NCI-H748 treated with DMSO at 0.1 percent for 48 hours (cell line): ENCODE measurements at places on chromosomes 16 and 17.

DNA sequence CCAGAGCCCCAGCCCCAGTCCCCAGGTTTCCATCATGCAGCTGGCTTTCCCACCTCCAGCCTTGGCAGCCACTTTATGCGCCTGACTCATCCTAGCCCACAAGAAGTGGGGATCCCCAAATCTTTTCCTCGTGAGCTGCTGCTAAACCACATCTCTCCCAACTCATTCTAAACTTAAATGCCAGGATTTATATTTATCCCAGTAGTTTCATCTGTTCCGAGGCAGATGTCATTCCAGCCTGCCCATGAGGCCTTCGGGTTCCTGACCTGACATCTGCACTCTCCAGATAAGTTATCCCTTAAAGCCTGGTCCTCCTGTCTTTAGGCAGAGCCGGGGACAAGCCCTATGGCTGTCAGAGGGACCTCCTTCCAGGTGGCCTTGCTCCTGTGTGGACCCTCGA, 16.6 kb downstream of the PLXDC1 start:
- DNase-seq, result no peak

DNA sequence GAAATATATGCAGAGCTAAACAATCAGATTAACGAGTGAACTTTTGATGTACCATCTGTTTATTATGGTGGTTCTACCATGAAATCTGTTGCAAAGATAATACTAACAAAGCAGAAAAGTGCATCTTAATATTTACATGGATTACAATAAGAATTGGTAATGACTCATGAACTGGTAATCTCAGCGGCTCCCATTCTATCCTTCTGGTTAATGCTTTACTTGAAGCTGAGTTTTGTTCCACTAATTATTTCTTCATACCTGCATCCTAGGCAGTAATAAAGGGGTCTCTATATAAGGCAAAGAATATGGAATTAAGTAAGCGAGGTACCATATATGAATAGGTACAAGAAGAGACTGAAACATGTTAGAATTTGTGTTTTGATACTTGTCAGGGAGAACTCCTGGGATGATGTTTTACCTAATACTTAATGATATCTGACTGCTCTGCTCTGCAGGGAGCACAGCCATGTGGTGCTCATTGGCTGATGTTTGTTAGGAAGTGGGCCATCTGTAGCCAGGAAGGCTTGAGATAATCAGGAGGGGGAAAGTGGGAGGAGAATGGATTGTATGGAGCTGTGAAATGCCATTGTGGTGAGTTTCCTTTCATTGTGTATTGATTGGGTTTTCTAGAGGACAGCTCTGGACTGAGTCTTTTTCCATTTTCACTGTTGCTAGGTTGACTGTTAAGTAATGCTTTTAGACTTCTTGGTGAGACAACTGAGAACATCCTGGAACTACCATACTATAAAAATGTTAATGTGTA, 52.6 kb downstream of the MAP2K6 start:
- DNase-seq, result no peak

- no peak for DNase-seq
Measured at GRCh38 chr17:77779711-77780539, 178.6 kb upstream of the TNRC6C start.

DNA sequence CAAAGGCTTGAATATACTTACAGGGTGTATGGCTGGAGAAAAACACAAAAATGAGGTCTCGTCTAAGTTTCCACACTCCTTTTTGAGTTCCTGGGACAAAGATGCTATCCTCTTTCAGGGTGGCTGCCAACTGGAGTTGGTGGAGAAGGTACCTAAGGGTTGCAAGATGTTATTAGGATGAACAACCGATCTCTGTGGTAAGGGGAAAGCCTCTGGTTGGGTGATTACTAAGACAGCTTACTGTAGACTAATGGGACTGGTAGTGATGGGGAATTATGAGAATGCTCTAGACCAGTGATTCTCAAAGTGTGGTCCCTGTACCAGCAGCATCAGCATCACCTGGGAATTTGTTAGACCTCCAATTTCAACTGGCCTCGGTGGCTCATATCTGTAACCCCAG, 6.0 kb downstream of the ADAT1 start:
- no peak for DNase-seq

DNA sequence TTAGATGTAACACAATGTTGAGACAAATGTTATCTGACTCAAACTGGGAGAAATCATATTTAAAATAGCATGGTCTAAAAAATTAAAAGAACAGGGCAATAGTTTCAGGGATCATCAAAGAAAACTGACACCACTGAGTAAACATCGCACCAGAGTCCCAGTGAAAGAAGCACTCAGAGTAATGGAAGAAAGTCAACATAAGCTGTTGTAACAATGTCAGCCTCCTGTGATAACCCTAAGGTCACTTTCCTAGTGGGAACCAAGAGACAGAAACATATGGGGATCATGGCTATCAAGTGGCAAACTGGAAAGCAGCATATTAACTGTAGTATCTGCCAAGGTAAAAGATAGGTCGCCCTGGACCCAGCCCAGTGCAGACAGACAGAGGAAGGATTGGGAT, 160.8 kb downstream of the CA10 start:
- DNase-seq, result peak; percentile 72

GRCh38 chr16:4385066-4385788, 13.6 kb downstream of the VASN start:
- no peak for DNase-seq

DNA sequence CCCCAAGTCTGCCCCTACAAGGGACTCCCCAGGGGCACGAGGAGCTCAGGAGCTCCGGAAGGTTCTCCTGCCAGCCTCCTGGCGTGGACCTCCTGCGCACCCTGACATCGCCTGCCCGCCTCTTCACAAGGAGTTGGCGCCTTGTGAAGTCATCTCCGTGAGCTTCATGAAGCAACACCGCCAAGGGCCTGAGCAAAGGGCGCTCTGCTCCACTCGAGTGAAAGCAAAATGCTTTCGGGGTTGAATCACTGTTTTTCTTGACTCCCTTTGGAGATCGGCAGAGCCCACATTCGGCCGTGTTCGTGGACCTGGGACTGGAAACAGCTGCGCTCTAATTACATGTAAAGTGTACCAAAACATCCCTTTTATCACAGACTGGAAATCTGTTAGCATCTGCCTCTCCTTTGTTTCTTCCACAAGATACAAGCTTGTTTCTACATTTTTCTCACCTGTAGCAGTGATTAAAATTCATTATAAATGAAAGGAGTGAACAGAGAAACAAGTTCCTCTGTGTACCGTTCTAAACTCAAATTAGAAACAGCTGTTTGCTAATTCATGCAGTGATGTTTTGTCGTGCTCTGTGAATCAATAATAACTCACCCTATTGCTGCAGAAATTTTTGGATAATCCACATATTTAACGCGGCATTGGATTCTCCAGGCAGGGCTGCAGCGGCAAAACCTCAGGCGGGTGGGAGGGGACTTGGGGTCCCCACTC, 203.3 kb downstream of the ZNF423 start:
- DNase-seq, result no peak
